ENCODE measurements at places on chromosomes 7 and 10. TPM values are rescaled to one million over a fixed set of nuclear protein-coding genes. Genes with fewer than 3 reads are reported as not detected.

OPN1SW gene
- total RNA-seq: not detected

- no peak for DNase-seq
Measured at GRCh38 chr10:29670761-29671160, 36.0 kb upstream of the SVIL start.

- DNase-seq: no peak
Measured at GRCh38 chr10:54614072-54614471, 187.0 kb downstream of the PCDH15 start.

DNA sequence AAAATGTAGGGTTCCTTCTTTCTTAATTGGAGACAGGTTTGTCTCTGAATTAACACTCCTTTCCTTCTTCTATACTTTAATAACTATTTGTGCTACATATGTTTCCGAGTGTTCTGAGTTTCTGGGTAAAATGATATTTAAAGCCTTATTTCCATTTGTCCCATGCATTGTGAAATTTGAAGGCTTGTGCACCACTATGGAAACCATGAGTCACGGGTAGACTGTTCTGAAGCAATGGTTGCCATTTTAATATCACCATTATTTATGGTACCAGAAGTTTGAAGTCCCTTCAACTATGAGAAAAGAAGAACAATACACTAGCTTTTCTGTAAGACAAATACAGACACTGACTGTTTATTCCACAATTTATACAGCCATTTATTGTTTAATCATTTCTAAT, 44.7 kb upstream of the ZEB1 start:
- DNase-seq: no peak

DPP6 gene
- total RNA-seq: not detected

IGFBP3 gene
- total RNA-seq: 321 TPM

- no peak for DNase-seq
Measured at GRCh38 chr7:27897001-27897400, 157.0 kb downstream of the TAX1BP1 start.

- DNase-seq: no peak
Measured at GRCh38 chr7:101882595-101883564, 65.5 kb downstream of the CUX1 start.

FAM221A gene
- 4.0 TPM for total RNA-seq

DNA sequence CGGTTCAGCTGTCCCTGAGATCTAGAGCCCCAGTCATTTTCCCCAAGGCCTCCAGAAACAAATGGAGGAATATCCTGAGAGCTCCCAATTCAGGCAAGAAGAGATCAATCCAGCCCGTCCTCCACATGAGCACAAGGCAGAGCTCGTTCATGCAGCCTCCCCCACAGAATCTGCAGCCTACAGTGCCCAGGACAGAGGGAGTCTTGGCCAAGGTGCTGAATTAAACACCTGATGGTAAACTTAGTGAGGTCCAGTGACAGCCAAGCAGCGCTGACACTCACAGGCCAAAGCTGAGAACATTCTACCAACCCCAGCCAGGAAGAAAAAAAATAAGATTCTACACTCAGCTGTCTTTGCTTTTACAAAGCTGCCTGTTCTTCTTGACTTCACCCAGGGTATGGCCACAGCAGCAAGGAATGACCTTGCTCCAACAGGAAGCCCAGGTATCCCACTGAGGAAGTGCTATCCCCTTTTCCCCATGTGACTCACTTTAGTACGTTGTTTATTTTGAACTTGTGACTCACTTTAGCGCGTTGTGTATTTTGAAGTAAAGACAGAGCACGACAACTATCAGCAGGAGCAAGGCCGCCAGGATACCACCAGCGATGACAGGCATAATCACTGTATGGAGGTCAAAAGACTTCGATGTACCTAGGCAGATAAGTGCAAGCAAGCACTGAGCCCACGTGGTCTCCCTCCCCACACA, 4.4 kb upstream of the CUZD1 start:
- no peak for DNase-seq

DNA sequence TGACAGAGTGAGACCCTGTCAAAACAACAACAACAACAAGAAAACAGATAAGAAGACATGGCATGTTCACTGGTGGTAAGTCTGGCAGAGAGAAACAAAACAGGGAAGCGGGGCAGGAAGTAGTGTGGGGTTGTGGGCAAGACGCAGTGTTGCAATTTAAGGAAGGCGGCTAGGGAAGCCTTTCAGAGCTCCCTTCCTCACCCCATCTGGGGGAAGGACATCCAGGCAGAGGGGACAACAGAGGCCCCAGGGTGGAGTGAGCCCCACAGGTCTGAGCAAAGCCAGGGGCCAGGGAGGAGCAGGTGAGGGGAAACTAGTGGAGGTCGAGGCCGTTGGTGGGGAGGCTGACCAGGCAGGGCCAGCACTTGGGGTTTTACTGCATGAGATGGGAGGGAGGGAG, 16.8 kb downstream of the LAT2 start:
- no peak for DNase-seq

GRCh38 chr10:70584909-70585544, 17.5 kb downstream of the PRF1 start:
- no peak for DNase-seq

GRCh38 chr7:107643407-107643806, 17.2 kb upstream of the SLC26A4 start:
- no peak for DNase-seq
